MCF 10A (cell line): ENCODE measurements at places on chromosomes 1 and 21. TPM values are rescaled to one million over a fixed set of nuclear protein-coding genes. Genes with fewer than 3 reads are reported as not detected.

Gene CD2
- not detected in 2 replicates for total RNA-seq

Gene HES5
- not detected in 2 replicates for total RNA-seq

Gene TSPAN1
- total RNA-seq = 22.7 and 41.7 TPM in 2 replicates

Gene CNKSR1
- total RNA-seq = 31.0 and 35.5 TPM in 2 replicates

Gene CCDC17
- 3.9 and 4.9 TPM in 2 replicates for total RNA-seq

Gene VAV3
- 2.0 and 3.0 TPM in 2 replicates for total RNA-seq

Gene KCNA2
- not detected in 2 replicates for total RNA-seq

Gene C1orf141
- total RNA-seq = not detected in 2 replicates

Gene CDK18
- 4.9 and 6.8 TPM in 2 replicates for total RNA-seq

Gene CENPL
- 14.1 and 24.5 TPM in 2 replicates for total RNA-seq

Gene CCDC24
- total RNA-seq = 3.6 and 4.8 TPM in 2 replicates

Gene HOOK1
- total RNA-seq = 23.3 and 25.0 TPM in 2 replicates

Gene OR2T5
- total RNA-seq = not detected in 2 replicates

Gene LRRN2
- not detected in 2 replicates for total RNA-seq

Gene FCMR
- 10.1 and 18.0 TPM in 2 replicates for total RNA-seq

Gene SAMSN1
- 2.3 and 6.8 TPM in 2 replicates for total RNA-seq

Gene GNG4
- 3.0 and 3.3 TPM in 2 replicates for total RNA-seq

Gene ATP1A4
- not detected in 2 replicates for total RNA-seq

Gene FMO5
- 0.72 and 0.86 TPM in 2 replicates for total RNA-seq

Gene ZBTB17
- 46.3 and 48.3 TPM in 2 replicates for total RNA-seq

Gene CD52
- not detected in 2 replicates for total RNA-seq
